ENCODE measurements at places on chromosomes 4 and X. TPM values are rescaled to one million over a fixed set of nuclear protein-coding genes. Genes with fewer than 3 reads are reported as not detected.

- no peak for ATAC-seq
- no peaks in the 10 kb centered on the region for H3K4me1 ChIP-seq
- H3K4me3 ChIP-seq = no peak overlapping the region
- no peaks in the 10 kb centered on the region for H3K27me3 ChIP-seq
Observed at GRCh38 chr4:56512166-56512565, 6.6 kb downstream of the ARL9 start.

DNA sequence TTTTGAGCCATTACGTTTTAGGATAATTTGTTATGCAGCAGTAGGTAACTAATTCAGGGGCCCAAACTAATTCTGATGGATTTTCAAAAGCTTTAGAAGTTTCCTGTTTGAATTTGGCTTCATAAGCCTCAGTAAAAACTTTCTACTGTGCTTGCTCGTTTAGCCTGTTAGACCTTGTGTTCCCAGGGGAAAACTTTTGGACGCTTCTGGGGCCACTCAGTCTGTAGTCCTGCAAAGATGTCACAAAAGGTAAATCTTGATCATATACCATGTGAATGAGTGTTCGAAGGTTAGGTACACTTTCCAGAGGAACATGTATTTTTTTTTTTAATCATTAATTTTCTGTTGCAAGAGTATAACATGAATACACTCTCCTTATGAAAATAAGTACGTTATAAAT lies 70.7 kb downstream of the SUPT20HL2 start:
- no peak for ATAC-seq
- H3K4me3 ChIP-seq = no peak overlapping the region
- H3K36me3 ChIP-seq = no peaks in the 10 kb centered on the region
- H3K4me1 ChIP-seq = peaks cover 24% of the 10 kb centered on the region
- no peaks in the 10 kb centered on the region for H3K27me3 ChIP-seq
- peak overlapping the region; percentile 4 for H3K27ac ChIP-seq

GRCh38 chr4:33149658-33150524 lies 2429.7 kb downstream of the PCDH7 start:
- H3K4me1 ChIP-seq = no peaks in the 10 kb centered on the region

GRCh38 chr4:82463221-82463620 lies 32.8 kb downstream of the ENOPH1 start:
- no peaks in the 10 kb centered on the region for H3K27me3 ChIP-seq
- H3K4me1 ChIP-seq = peaks cover 14% of the 10 kb centered on the region
- ATAC-seq = no peak

Gene TMEM255A
- 5.3 TPM for total RNA-seq

Gene FAM9B
- not detected for total RNA-seq

Gene CLTRN
- total RNA-seq = 1.2 TPM

Gene BOD1L1
- 36.2 TPM for total RNA-seq

All from gastroesophageal sphincter (tissue), 4 donors.